ENCODE measurements at places on chromosomes 6 and 20. TPM values are rescaled to one million over a fixed set of nuclear protein-coding genes. Genes with fewer than 3 reads are reported as not detected.

GRCh38 chr6:26304213-26304796, 60.7 kb upstream of the BTN3A2 start:
- peaks cover 5% of the 10 kb centered on the region for H3K4me1 ChIP-seq
- H3K4me3 ChIP-seq: peak overlapping the region; percentile 90
- peak overlapping the region; percentile 93 for H3K27ac ChIP-seq

The NAPB gene
- 16.4 TPM for total RNA-seq

GRCh38 chr6:25617997-25618396, 34.0 kb upstream of the SCGN start:
- H3K36me3 ChIP-seq: no peaks in the 10 kb centered on the region
- DNase-seq: no peak
- H3K27ac ChIP-seq: no peak overlapping the region
- H3K4me1 ChIP-seq: no peaks in the 10 kb centered on the region
- no peaks in the 10 kb centered on the region for H3K27me3 ChIP-seq
- no peak overlapping the region for H3K4me3 ChIP-seq

DNA sequence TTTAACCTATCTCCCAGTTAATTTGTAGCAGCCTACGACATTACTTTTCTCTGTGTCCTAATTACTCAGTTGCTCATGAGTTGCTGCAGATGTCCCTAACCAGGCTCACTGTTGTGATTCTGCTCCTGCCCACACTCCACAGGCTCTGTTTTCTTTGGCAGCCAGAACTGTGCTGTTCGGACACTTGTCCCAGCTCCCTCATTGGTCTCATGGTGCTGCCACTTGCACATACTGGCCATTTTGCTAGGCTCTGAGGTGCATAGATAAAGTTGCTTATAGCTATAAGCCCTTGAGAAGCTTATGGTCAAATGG, 55.0 kb downstream of the NOX3 start:
- no peak for DNase-seq
- H3K27ac ChIP-seq: no peak overlapping the region
- no peaks in the 10 kb centered on the region for H3K4me1 ChIP-seq
- peaks cover 11% of the 10 kb centered on the region for H3K27me3 ChIP-seq

DNA sequence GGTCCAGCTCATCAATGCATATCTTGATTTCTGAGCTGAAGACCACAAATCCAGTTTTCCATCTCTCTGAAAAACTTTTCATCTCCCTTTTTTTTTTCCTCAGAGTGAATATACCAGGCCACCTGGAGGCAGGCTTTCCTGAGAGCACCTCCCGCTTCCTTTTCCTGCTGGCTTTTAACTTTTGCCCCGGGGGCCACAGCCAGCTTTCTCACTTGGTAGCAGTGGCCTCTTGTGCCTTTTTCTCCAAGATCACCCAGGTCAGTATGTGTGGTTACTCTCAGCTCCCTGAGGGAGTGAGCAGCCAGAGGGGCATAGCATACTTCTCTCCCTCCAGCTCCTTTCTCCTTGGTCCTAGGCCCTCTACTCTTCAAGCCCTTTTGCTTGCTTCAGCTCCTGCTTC, at the start of gene BTN1A1:
Gene BTN1A1 (plus strand): TSS at position 202 of the 400 bp plus-strand sequence. CDS start 984 bp downstream, outside the sequence.
- peaks cover 72% of the 10 kb centered on the region for H3K27me3 ChIP-seq
- H3K27ac ChIP-seq: no peak within 1 kb of the TSS
- peaks cover 9% of the 10 kb centered on the region for H3K4me1 ChIP-seq
- DNase-seq: no peak
- no peaks in the 10 kb centered on the region for H3K36me3 ChIP-seq

- no peak overlapping the region for H3K4me3 ChIP-seq
- no peak overlapping the region for H3K27ac ChIP-seq
- no peaks in the 10 kb centered on the region for H3K36me3 ChIP-seq
- H3K4me1 ChIP-seq: peaks cover 15% of the 10 kb centered on the region
- no peak for DNase-seq
- H3K27me3 ChIP-seq: no peaks in the 10 kb centered on the region
These were observed 232.5 kb upstream of the TAB2 start for GRCh38 chr6:149084808-149085556.

The BEND6 gene
- 6.6 TPM for total RNA-seq

GRCh38 chr20:46366826-46367225, 39.6 kb downstream of the ELMO2 start:
- DNase-seq: no peak
- no peak overlapping the region for H3K27ac ChIP-seq
- no peaks in the 10 kb centered on the region for H3K27me3 ChIP-seq
- peaks cover 15% of the 10 kb centered on the region for H3K4me1 ChIP-seq

All from mesothelial cell of epicardium (in vitro differentiated cells).